A549 treated with DMSO at 1 μM for 4 hours (cell line): ENCODE measurements at places on chromosomes 7 and 10. TPM values are rescaled to one million over a fixed set of nuclear protein-coding genes. Genes with fewer than 3 reads are reported as not detected.

ABCB4 gene
- not detected in 5 replicates for total RNA-seq

ZNF804B gene
- total RNA-seq, result not detected in 5 replicates

CNNM1 gene
- 19.0 to 22.4 TPM (median 21.5 TPM) in 5 replicates for total RNA-seq

CFAP43 gene
- total RNA-seq, result 0.16 to 0.28 TPM (median 0.21 TPM) in 5 replicates

MKI67 gene
- 64.2 to 80.7 TPM (median 77.5 TPM) in 5 replicates for total RNA-seq

ASZ1 gene
- not detected in 5 replicates for total RNA-seq

C10orf53 gene
- total RNA-seq, result not detected in 5 replicates

INPP5F gene
- total RNA-seq, result 6.7 to 9.5 TPM (median 8.7 TPM) in 5 replicates

FGFBP3 gene
- 1.7 to 2.8 TPM (median 2.3 TPM) in 5 replicates for total RNA-seq

TUBAL3 gene
- total RNA-seq, result 0.30 to 0.52 TPM (median 0.33 TPM) in 5 replicates

SPDYE1 gene
- total RNA-seq, result not detected in 5 replicates

GRB10 gene
- 68.4 to 95.1 TPM (median 82.8 TPM) in 5 replicates for total RNA-seq

ST7 gene
- total RNA-seq, result 26.5 to 29.9 TPM (median 27.2 TPM) in 5 replicates

CRHR2 gene
- total RNA-seq, result not detected in 5 replicates

TET1 gene
- total RNA-seq, result 0.30 to 0.64 TPM (median 0.57 TPM) in 5 replicates

COX19 gene
- 5.5 to 6.8 TPM (median 5.9 TPM) in 5 replicates for total RNA-seq

SHH gene
- total RNA-seq, result 1.1 to 2.2 TPM (median 2.1 TPM) in 5 replicates

TCERG1L gene
- total RNA-seq, result not detected in 5 replicates

HEPACAM2 gene
- total RNA-seq, result not detected in 5 replicates

GAD2 gene
- total RNA-seq, result not detected in 5 replicates

LIPJ gene
- total RNA-seq, result not detected in 5 replicates

RADIL gene
- total RNA-seq, result 1.3 to 2.4 TPM (median 1.6 TPM) in 5 replicates

ZPBP gene
- not detected in 5 replicates for total RNA-seq

ATG9B gene
- 0.14 to 0.84 TPM (median 0.60 TPM) in 5 replicates for total RNA-seq

RASA4B gene
- total RNA-seq, result 1.4 to 1.9 TPM (median 1.7 TPM) in 5 replicates

HTRA1 gene
- total RNA-seq, result 48.8 to 64.7 TPM (median 56.3 TPM) in 5 replicates

PLEKHS1 gene
- 0.05 to 0.19 TPM (median 0.08 TPM) in 4 of 5 replicates, not detected in the other for total RNA-seq

CLCN1 gene
- 0.03 to 0.07 TPM (median 0.06 TPM) in 3 of 5 replicates, not detected in the others for total RNA-seq

CCDC172 gene
- not detected in 5 replicates for total RNA-seq

TSPAN12 gene
- 0.49 to 0.82 TPM (median 0.67 TPM) in 5 replicates for total RNA-seq

HOXA3 gene
- total RNA-seq, result 7.1 to 12.9 TPM (median 7.6 TPM) in 5 replicates

RNF32 gene
- 0.91 to 1.4 TPM (median 1.2 TPM) in 5 replicates for total RNA-seq

ADIRF gene
- total RNA-seq, result 0.17 TPM in 1 of 5 replicates, not detected in the others

PTPRE gene
- 2.1 to 4.0 TPM (median 3.7 TPM) in 5 replicates for total RNA-seq

GDI2 gene
- total RNA-seq, result 213 to 256 TPM (median 234 TPM) in 5 replicates

NRCAM gene
- total RNA-seq, result 70.5 to 98.1 TPM (median 90.7 TPM) in 5 replicates

GPR141 gene
- not detected in 5 replicates for total RNA-seq

SPDYE6 gene
- not detected in 5 replicates for total RNA-seq

EEF1AKMT2 gene
- 16.2 to 19.5 TPM (median 18.3 TPM) in 5 replicates for total RNA-seq

TMEM178B gene
- total RNA-seq, result 1.2 to 1.7 TPM (median 1.6 TPM) in 5 replicates

PRKAR2B gene
- 2.8 to 4.5 TPM (median 3.5 TPM) in 5 replicates for total RNA-seq

VIPR2 gene
- total RNA-seq, result 0.02 TPM in 1 of 5 replicates, not detected in the others

GJC3 gene
- total RNA-seq, result 0.09 to 0.18 TPM (median 0.13 TPM) in 4 of 5 replicates, not detected in the other

COL13A1 gene
- 0.16 to 0.62 TPM (median 0.33 TPM) in 5 replicates for total RNA-seq

AGR3 gene
- 0.39 TPM in 1 of 5 replicates, not detected in the others for total RNA-seq

DIP2C gene
- 6.4 to 9.2 TPM (median 8.2 TPM) in 5 replicates for total RNA-seq

ZNF3 gene
- 19.1 to 27.5 TPM (median 22.3 TPM) in 5 replicates for total RNA-seq

CAV1 gene
- total RNA-seq, result 403 to 499 TPM (median 459 TPM) in 5 replicates

SGCE gene
- total RNA-seq, result 47.4 to 58.1 TPM (median 55.9 TPM) in 5 replicates

TUBB8 gene
- 0.11 TPM in 1 of 5 replicates, not detected in the others for total RNA-seq

CDHR1 gene
- 0.06 to 0.13 TPM (median 0.08 TPM) in 5 replicates for total RNA-seq

CALHM3 gene
- total RNA-seq, result 0.30 to 0.53 TPM (median 0.45 TPM) in 5 replicates

NPFFR1 gene
- 0.01 TPM in 2 of 5 replicates, not detected in the others for total RNA-seq
